Neural crest cell (in vitro differentiated cells): ENCODE measurements at places on chromosomes 3 and 15. TPM values are rescaled to one million over a fixed set of nuclear protein-coding genes. Genes with fewer than 3 reads are reported as not detected.

The CLSTN2 gene
- 1.5 and 1.9 TPM in 2 replicates for total RNA-seq

The ADCY5 gene
- 2.2 and 2.8 TPM in 2 replicates for total RNA-seq

The SAMD7 gene
- not detected in 2 replicates for total RNA-seq

The GPR160 gene
- total RNA-seq: 0.21 and 0.23 TPM in 2 replicates

The STX19 gene
- total RNA-seq: not detected in 2 replicates

The PRSS50 gene
- 0.35 and 0.39 TPM in 2 replicates for total RNA-seq

The SNTN gene
- not detected in 2 replicates for total RNA-seq

The CACNA1D gene
- 1.1 and 2.3 TPM in 2 replicates for total RNA-seq

The AHSG gene
- 0.30 TPM in 1 of 2 replicates, not detected in the other for total RNA-seq

DNA sequence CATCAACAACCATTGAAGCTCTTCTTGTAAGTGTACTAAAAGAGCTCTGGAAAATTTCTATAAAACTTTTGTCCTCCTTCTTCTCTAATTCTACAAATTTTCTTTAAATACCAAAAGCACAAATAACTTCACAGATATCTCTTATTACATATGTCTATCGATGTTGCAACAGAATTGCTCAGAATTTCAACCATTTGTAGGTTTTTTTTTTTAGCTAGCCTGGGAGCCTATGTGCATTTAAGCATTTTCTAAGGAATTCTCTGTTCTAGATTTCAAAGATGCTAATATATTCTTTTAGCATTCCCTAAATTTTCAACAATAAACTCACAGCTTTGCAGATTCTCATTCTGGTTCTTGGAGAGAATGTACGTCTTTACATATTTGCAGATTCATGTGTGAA lies 774.3 kb upstream of the NR2F2 start:
- no peaks in the 10 kb centered on the region for H3K36me3 ChIP-seq
- no peak overlapping the region for H3K4me3 ChIP-seq
- H3K27ac ChIP-seq: peak overlapping the region; percentile 39
- DNase-seq: no peak
- H3K4me1 ChIP-seq: peaks cover 33% of the 10 kb centered on the region

GRCh38 chr3:39291903-39292329 lies 12.1 kb upstream of the CX3CR1 start:
- H3K4me1 ChIP-seq: peaks cover 17% of the 10 kb centered on the region
- H3K27ac ChIP-seq: no peak overlapping the region
- no peak overlapping the region for H3K4me3 ChIP-seq

GRCh38 chr3:57393977-57394376 lies 101.5 kb upstream of the ASB14 start:
- no peak overlapping the region for H3K27ac ChIP-seq
- H3K36me3 ChIP-seq: no peaks in the 10 kb centered on the region
- no peaks in the 10 kb centered on the region for H3K4me1 ChIP-seq
- H3K27me3 ChIP-seq: no peaks in the 10 kb centered on the region

DNA sequence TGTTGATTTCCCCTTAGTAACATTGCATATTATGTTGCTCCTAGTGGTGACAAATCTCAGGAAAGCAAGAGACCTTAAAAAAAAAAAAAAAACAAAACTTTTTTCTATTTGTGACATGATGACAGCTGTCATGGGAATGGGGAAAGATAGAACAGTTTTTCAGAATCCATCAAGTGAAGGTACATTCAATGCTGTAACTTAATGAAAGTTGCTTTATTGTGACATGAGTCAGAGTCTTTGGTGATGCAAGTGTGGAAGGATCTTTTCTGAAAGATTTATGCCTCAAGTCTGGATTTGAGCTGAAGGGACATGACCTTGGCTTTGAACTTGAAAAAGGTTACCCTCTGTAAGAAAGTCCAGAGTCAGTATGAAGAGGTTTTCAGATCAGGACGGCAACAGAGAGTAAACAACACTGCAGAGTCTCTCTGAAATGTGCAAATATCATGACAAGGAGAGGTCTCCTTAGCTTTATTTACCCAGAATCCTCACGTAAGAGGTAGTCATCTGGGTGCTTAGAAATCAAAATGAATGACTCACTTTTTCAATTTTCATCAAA lies 424.7 kb downstream of the CNTN4 start:
- no peak overlapping the region for H3K4me3 ChIP-seq
- H3K36me3 ChIP-seq: no peaks in the 10 kb centered on the region
- H3K4me1 ChIP-seq: peaks cover 30% of the 10 kb centered on the region
- no peak overlapping the region for H3K27ac ChIP-seq

DNA sequence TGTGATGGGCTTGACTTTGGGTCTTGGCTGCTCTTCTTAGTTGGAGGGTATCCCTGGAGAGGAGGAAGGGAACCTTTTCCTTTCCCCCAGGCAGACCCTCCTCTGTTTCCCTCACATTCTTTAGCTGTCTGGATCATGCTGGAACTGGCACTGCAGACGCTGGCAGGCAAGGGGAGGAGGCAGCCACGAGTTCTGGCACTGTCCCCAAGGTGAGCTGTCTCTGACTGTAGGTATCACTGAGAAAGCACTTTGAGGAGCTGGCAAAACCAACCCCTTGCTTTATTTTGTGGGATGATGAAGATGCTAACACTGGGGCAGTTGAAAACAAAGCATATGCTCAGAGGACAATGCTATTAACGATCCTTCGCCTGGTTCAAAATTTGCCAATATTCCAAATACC lies 175.0 kb downstream of the SOX2 start:
- H3K27me3 ChIP-seq: no peaks in the 10 kb centered on the region
- no peaks in the 10 kb centered on the region for H3K36me3 ChIP-seq
- no peak overlapping the region for H3K4me3 ChIP-seq
- no peak for DNase-seq
- H3K27ac ChIP-seq: no peak overlapping the region
- peaks cover 5% of the 10 kb centered on the region for H3K4me1 ChIP-seq

DNA sequence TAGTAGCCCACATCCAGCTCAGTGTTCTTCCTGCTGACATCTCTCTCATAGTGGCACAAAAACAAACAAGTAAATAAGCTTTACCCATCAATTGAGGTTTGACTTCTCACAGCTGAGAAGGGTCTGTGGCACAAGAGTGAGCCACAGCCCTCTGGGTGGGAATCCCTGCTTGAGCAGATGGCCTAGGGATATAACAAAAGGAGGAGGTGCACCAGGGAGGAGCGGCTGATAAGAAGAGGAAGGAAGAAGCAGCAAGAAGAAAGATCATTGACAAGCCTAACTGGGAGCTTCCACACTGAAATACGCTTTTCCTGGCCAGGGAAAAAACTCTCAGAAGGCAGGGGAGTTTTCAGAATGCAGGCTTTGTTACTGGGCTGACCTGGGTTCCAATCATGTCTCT lies 279.8 kb downstream of the UACA start:
- H3K27ac ChIP-seq: no peak overlapping the region
- no peak for DNase-seq
- no peaks in the 10 kb centered on the region for H3K36me3 ChIP-seq
- no peaks in the 10 kb centered on the region for H3K27me3 ChIP-seq
- H3K4me1 ChIP-seq: peaks cover 7% of the 10 kb centered on the region

GRCh38 chr3:101081446-101081845 lies 88.2 kb upstream of the ABI3BP start:
- H3K27me3 ChIP-seq: no peaks in the 10 kb centered on the region
- H3K4me3 ChIP-seq: no peak overlapping the region
- H3K27ac ChIP-seq: no peak overlapping the region
- DNase-seq: no peak
- no peaks in the 10 kb centered on the region for H3K36me3 ChIP-seq

GRCh38 chr3:190387578-190388213 lies at the start of gene CLDN16:
CLDN16 (plus strand) TSS chr3:190388163; CDS start chr3:190388330, 167 bp downstream.
- no peaks in the 10 kb centered on the region for H3K4me1 ChIP-seq
- no peaks in the 10 kb centered on the region for H3K27me3 ChIP-seq
- DNase-seq: no peak
- no peak within 1 kb of the TSS for H3K4me3 ChIP-seq
- no peaks in the 10 kb centered on the region for H3K36me3 ChIP-seq

DNA sequence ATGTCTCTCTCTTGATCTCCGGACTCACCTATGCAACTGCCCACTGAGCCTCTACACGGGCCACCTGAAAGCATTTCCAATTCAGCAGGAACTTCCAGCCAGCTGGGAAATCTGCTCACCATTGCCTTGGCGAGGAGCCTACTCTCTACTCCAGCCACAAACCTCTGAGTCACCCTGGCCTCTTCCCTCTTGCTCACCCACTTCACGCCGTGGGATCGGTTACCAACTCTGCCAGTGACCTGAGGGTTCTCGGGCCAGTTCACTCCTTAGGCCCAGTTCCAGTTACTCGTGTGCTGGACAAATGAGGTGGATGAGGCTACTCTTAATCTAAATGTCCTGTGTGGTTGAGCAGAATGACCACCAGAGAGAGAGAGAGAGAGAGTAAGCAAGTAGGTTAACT lies 70.1 kb downstream of the CEMIP start:
- no peaks in the 10 kb centered on the region for H3K4me1 ChIP-seq
- DNase-seq: no peak
- H3K4me3 ChIP-seq: no peak overlapping the region
- H3K36me3 ChIP-seq: no peaks in the 10 kb centered on the region
- no peaks in the 10 kb centered on the region for H3K27me3 ChIP-seq

DNA sequence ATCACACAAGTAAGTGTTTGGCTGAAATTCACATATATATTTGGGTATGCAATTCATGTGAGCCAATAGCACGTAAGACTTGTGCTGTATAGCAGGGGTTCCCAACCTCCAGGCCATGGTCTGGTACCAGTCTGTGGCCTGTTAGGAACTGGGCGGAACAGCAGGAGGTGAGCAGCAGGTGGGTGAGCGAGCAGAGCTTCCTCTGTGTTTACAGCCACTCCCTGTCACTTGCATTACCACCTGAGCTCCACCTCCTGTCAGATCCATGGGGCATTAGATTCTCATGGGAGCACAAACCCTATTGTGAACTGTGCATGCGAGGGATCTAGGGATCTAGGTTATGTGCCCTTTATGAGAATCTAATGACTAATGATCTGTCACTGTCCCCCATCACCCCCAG lies 59.7 kb downstream of the MAP3K13 start:
- DNase-seq: no peak
- H3K27me3 ChIP-seq: no peaks in the 10 kb centered on the region
- H3K4me1 ChIP-seq: no peaks in the 10 kb centered on the region
- H3K4me3 ChIP-seq: no peak overlapping the region

- H3K4me3 ChIP-seq: no peak overlapping the region
- H3K4me1 ChIP-seq: peaks cover 11% of the 10 kb centered on the region
- peaks cover 32% of the 10 kb centered on the region for H3K36me3 ChIP-seq
- no peaks in the 10 kb centered on the region for H3K27me3 ChIP-seq
- peak overlapping the region; percentile 45 for H3K27ac ChIP-seq
Measured at GRCh38 chr3:112365636-112366035, 32.7 kb downstream of the CD200 start.

- H3K4me3 ChIP-seq: no peak overlapping the region
- H3K36me3 ChIP-seq: no peaks in the 10 kb centered on the region
- H3K4me1 ChIP-seq: no peaks in the 10 kb centered on the region
- no peaks in the 10 kb centered on the region for H3K27me3 ChIP-seq
- DNase-seq: no peak
- no peak overlapping the region for H3K27ac ChIP-seq
Measured at GRCh38 chr15:35104526-35105147, 19.5 kb upstream of the NANOGP8 start.

DNA sequence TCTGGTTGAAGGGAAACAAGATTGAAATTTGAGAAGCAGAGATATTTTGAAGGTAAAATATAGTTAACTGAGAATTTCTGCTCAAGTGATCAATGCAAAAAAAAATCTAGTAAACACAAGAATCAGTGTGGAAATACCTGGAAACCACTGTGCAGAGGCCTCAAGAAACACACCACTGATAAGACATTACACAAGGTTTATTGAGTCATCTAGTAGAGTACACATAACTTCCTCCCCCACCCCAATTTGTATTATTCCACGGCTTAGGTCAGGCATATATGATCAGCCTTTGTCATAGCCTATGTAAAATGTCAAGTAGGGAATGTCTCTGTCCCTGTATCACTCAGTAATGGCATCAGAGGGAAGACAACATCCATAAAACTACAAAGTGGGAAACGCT lies 447.8 kb upstream of the BCHE start:
- DNase-seq: no peak
- H3K27me3 ChIP-seq: no peaks in the 10 kb centered on the region
- H3K36me3 ChIP-seq: no peaks in the 10 kb centered on the region
- peaks cover 15% of the 10 kb centered on the region for H3K4me1 ChIP-seq
- H3K27ac ChIP-seq: no peak overlapping the region

DNA sequence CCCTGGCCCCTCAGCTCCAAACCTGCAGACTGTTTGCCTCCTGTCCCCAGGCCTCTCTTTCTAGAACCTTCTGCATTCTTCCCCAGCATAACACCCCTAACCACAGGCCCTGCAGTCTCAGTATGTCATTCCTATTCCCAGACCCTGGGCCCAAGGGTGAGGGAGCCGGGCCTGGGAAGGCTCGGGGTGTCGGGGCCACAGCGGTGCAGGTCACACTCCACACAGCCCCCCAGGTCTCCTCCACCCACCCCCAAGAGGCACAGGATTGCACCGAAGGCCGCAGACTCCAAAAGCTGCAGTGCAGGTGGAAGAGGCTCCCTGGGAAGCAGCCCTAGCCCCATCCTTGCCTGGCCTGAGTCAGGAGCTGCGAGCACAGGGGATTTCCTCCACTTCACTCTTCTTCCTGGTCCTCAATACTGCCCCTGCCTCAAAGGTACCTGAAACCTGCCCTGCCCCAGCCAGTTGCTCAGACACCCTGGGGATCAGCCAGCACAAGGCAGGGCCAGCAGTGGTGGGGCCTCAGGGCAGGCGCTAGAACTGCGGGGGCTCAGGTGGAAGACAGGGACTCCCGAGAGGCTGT lies 31.1 kb downstream of the TNK2 start:
- H3K27ac ChIP-seq: no peak overlapping the region
- H3K4me3 ChIP-seq: no peak overlapping the region
- H3K36me3 ChIP-seq: peaks cover 4% of the 10 kb centered on the region
- peaks cover 5% of the 10 kb centered on the region for H3K4me1 ChIP-seq
- H3K27me3 ChIP-seq: no peaks in the 10 kb centered on the region
- DNase-seq: no peak

DNA sequence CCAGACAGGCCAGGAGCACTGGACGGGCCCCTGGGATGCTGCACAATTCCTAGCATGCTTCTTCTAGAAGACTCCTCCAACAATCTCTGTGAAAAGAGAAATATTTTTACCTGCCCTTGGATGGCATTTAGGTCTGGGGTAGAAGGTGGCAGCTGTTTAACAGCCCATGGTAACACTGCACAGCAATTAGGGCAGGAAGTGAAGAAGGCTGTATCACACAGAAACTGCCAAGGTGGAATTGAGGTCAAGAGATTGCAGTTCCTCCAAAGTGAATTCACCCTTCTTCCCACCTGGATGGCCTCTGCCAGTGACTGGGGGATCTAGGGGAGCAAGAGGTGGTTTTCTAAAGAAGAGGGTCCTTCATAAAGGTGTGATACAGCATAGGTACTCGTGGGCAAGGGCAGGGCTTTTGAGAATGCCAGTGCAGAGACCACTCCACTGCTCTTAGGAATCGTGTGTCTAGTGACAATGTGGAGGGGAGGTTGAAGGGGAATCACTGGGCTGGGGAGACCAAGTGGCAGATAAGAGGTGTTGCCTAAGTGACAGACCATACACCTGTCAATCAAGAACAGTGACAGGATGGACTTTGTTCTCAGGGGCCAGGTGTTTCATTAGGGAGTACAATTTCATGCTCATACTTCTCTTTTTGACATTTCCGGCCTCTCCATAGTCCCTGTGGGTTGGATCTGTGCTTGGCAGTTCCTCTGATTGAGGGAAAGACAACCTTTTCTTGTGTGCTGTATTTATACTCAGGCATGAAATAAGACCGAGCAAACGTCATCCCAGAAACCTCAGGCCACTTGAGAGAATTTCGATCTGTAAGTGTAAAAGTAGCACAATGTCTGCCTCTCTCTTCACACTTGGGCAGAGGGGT lies 83.5 kb upstream of the BCL6 start:
- H3K27ac ChIP-seq: no peak overlapping the region
- no peaks in the 10 kb centered on the region for H3K36me3 ChIP-seq
- no peaks in the 10 kb centered on the region for H3K27me3 ChIP-seq
- H3K4me3 ChIP-seq: no peak overlapping the region
- DNase-seq: no peak
- H3K4me1 ChIP-seq: no peaks in the 10 kb centered on the region

GRCh38 chr15:22883196-22883595 lies 44.7 kb downstream of the NIPA2 start:
- no peak overlapping the region for H3K4me3 ChIP-seq
- no peaks in the 10 kb centered on the region for H3K27me3 ChIP-seq
- no peak for DNase-seq
- no peaks in the 10 kb centered on the region for H3K4me1 ChIP-seq
